Adrenal gland (tissue), 19 donors: ENCODE measurements at places on chromosomes 4 and X. TPM values are rescaled to one million over a fixed set of nuclear protein-coding genes. Genes with fewer than 3 reads are reported as not detected.

Gene ZMAT1
- 8.9 TPM for total RNA-seq

Gene TRIM60
- total RNA-seq: not detected

Gene MAGEA12
- total RNA-seq: not detected

Gene FDCSP
- total RNA-seq: not detected

Gene SLC10A4
- not detected for total RNA-seq

Gene CC2D2A
- 30.4 TPM for total RNA-seq

Gene FGFR3
- total RNA-seq: 2.7 TPM

Gene HPRT1
- total RNA-seq: 10.2 TPM

Gene CASK
- 40.3 TPM for total RNA-seq

Gene PAK3
- 7.6 TPM for total RNA-seq

Gene BTK
- 14.8 TPM for total RNA-seq

Gene SHROOM3
- 9.2 TPM for total RNA-seq

Gene NAT8L
- 1.6 TPM for total RNA-seq

Gene POF1B
- 0.28 TPM for total RNA-seq

Gene JAKMIP1
- 4.5 TPM for total RNA-seq

Gene MAMLD1
- total RNA-seq: 6.1 TPM

Gene SORBS2
- 664 TPM for total RNA-seq

Gene ARSD
- 22.3 TPM for total RNA-seq

Gene PPBP
- total RNA-seq: 0.81 TPM

Gene ACOX3
- total RNA-seq: 44.2 TPM

Gene ASB9
- total RNA-seq: 2.2 TPM

Gene SAGE1
- total RNA-seq: not detected

Gene DAPP1
- 2.5 TPM for total RNA-seq

Gene TSPYL2
- total RNA-seq: 107 TPM

Gene LRCH2
- total RNA-seq: 4.6 TPM

Gene CENPVL1
- not detected for total RNA-seq

Gene MSX1
- total RNA-seq: 7.2 TPM

Gene CLNK
- not detected for total RNA-seq

Gene FAM13A
- total RNA-seq: 29.4 TPM

Gene XK
- total RNA-seq: 1.6 TPM

Gene SYTL5
- total RNA-seq: 16.3 TPM

Gene TMEM150C
- total RNA-seq: 92.1 TPM

Gene POU3F4
- not detected for total RNA-seq

Gene BEX2
- 53.9 TPM for total RNA-seq

Gene RAB9B
- 3.1 TPM for total RNA-seq

Gene FGA
- 0.17 TPM for total RNA-seq

Gene PRKG2
- total RNA-seq: 0.55 TPM
